Stimulated activated CD4-positive, alpha-beta T cell treated with anti-CD3 and anti-CD28 coated beads, Interleukin-4, amount 100 ng/mL, for 24 hours (primary cell): ENCODE measurements at places on chromosomes 2 and 18.

DNA sequence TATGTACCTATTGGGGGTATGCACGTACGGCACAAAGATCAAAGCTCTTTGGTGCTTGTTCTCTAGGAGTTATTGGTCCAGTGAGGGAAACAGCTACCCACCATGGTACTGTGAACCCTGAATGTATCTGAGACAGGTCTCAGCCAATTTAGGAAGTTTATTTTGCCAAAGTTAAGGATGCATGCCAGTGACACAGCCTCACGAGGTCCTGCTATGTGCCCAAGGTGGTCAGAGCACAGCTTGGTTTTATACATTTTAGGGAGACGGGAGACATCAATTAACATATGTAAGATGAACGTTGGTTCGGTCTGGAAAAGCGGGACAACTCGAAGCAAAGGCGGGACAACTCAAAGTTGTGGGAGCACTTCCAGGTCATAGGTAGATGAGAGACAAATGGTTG lies 75.8 kb downstream of the SOWAHC start:
- DNase-seq = no peak

GRCh38 chr2:226211439-226211838 lies 588.2 kb downstream of the IRS1 start:
- no peak for DNase-seq

DNA sequence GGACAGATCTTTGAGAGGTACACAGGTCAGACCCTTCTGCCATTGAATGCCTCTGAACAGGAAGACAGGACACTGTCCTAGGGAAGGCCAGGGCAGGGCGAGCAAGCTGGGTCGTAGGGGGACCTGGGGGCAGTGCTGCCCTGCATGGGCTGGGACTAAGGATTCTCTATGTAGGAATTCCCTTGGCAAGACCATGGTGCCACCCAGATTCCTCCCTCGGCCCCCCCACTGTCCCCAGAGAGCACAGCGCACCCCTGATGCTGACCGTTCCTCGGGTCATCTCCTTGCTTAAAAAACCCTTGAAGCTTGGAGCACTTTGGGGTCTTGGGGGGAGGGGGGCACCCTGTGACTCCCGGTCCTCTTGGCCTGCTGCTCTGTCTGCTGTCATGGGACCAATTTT lies 195.1 kb downstream of the SEPTIN10 start:
- no peak for DNase-seq

- peak; percentile 20 for DNase-seq
Measured at GRCh38 chr2:182077448-182078142, 91.9 kb downstream of the PPP1R1C start.

DNA sequence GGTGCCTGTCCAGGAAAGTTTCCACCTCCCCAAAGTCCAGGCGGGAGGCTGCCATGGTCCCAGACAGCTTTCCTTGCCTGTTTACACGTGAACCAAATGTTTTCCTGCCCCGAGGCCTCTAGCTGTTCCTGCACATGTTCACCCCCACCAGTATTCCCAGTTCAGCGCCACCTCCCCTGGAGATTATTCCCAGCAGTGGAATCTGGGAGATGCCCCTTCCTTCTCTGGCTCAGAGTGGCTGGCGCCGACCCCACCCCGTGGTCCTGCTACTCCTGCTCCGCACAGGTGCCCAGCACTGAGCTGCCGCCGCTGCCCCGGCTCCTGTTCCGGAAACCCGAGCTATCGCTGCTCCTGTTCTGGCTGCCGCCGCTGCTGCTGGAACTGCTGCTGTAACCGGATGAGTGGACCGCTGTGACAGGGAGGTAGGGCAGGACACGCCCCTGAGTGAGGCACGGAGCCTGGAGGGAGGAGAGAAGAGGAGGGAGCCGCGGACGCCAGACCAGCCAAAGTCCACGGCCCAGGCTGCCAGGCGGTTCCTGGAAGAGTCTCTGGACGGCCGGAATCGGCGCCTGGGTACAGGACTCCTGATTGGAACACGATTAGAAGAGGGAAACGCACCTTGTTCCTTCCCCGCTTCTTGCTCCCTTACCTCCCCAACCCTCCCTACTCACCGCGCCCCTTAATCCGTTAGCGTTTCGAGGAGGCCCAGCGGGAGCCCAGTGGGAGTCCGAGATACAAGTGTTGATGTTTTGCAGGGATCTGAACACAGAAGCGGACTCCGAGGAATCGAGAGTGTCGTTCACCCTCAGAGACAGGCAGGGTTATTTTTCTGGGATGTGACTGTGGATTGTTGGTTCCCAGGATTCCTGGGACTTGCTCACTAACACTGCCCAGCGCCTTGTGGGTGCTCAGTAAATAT lies at the start of gene PDE11A:
Gene PDE11A (minus strand): TSS at position 395 of the 919 bp plus-strand sequence. CDS start 340 bp downstream, at position 55.
- peak; percentile 20 for DNase-seq

- no peak for DNase-seq
Measured at GRCh38 chr18:51656249-51656648, 458.8 kb upstream of the MEX3C start.

- DNase-seq = no peak
Measured at GRCh38 chr2:95314598-95314963, 17.4 kb downstream of the KCNIP3 start.

DNA sequence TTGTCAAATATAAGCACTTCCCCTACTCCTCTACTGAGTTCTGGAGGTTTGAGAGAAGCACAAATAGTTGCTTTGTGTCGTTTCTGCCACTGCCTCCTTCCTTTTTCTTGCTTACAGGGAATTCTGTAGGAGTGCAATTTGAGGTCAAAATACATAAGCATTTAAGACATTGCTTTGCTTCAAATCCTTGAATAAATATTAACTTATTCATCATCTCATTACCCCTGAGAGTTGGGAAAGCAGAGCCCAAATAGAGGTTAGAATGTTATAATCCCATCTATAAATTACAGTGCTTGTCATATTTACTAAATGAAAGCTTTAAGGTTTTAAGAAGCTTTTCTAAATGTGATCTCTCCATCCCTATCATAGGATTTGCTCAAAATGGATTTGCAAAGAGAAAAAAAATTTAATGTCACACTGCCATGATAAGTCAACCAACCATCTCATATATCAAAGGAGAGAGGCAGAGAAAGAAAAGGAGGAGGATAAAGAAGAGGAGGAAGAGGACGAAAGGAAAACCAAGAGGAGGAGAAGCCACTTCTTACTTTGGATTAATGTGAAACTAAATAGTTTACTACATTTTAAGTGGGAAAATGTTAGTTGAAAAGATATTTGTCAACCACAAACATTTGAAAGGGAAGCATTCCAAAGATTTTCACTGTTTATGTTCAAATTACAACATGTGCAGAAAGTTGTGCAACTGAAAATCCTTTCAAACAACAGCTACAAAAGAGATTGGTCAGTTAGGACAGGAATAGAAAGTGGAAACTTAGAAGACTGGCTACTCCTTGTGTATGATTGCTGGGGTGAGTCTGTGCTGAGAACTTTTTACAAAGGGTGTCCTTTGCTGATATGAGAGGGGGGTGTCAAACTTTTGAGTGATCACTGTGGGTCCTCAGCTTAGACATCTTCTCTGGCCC lies 277.3 kb upstream of the FN1 start:
- DNase-seq = no peak

GRCh38 chr2:68263632-68264031 lies 11.3 kb upstream of the PPP3R1 start:
- no peak for DNase-seq

DNA sequence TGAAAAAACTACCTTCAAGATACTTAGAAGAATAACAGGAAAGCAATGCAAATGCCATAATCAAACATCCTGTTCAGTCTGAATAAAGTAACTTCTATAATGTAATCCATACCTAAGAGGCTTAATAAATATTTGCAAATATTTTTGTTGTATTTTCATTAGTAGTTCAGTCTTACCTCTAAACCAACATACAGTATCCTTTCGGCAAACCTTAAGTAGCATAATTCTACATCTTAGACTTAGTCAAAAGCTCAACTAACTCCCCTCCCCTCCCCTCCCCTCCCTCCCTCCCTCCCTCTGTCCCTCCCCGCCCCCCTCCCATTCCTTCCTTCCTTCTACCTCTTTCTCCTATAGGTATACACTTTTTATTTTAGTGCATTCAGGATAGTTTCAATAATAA lies 1373.2 kb downstream of the SUCLG1 start:
- no peak for DNase-seq

DNA sequence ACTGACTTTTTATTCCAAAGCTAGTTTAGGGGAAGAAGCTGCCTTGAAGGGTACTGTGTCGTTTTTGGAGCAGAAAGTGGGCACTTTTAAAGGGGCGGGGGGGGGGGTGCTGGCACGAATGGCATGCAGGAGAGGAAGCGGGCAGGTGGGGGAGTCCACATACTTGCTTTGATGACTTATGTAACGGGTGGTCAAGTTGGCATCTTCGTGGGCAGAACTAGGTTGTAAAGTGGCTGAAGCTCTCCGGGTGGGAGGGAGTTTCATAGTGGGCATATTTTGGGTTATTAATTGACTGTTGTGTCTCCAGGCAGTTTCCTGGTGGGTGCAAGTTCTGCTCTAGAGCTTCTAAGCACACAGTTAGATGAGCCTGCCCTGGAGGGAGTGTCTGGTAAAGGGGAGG lies 19.9 kb downstream of the PCARE start:
- DNase-seq = no peak

- peak; percentile 59 for DNase-seq
Measured at GRCh38 chr2:70104231-70105111, 17.2 kb downstream of the PCBP1 start.

DNA sequence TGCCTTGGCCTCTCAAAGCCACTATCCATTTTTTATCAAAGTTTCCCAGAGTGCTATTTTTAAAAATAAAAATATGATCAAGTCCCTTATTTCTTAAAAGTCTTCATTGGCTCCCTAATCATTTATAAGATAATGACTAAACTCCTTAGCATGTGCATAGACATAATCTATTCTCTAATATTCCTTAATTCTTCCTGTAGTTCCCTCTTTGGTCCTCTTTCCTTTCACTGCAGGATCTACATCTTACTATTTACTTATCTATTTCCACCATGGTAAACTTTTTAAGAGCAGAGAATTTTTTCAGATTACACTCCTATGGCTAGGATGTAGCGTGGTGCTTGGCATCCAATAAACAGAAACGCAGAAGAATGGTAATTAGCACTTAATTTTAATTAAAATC lies 19.0 kb downstream of the IDH1 start:
- DNase-seq = no peak

GRCh38 chr2:211132046-211132445 lies 575.6 kb downstream of the CPS1 start:
- no peak for DNase-seq

GRCh38 chr2:69405306-69405705 lies 18.3 kb upstream of the GFPT1 start:
- no peak for DNase-seq

- DNase-seq = no peak
Measured at GRCh38 chr2:128573116-128573515, 254.4 kb upstream of the HS6ST1 start.
